ENCODE measurements at places on chromosomes 16 and 17.

DNA sequence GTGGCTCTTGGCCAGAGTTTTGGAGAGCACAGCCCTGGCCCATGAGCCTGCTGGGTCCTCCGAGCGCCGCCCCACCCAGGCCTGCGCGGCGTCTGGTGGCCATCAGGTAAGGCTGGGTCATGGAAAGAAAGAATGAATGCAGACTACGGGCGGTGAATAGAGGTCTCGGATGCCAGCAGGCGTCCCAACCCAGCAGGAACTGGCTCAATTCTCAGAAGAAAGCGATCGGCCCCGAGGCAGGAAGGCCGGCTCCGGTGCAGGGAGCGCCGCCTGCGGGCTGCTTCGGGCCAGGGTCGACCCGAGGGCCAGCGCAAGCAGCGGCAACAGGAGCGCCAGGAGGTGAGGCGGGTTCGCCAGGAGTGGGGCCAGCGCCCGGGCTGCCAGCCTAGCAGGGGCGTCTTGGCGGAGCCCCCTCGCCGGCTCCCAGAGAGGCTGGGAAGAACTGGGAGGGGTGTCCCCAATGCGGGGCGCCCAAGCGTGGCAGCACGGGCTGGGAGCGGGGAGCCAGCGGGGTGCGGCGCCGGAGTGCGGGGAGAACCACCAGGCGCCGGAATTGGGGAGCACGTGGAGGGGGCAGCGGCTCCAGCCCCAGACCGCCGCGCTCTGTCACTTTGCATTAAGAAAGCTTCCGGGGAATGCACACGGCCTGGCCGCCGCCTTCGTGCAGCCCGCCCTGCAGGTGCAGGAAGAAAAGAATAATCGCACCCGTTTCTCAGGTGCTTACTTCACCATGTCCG lies 7.1 kb upstream of the TMC5 start:
- DNase-seq = peak; percentile 26

DNA sequence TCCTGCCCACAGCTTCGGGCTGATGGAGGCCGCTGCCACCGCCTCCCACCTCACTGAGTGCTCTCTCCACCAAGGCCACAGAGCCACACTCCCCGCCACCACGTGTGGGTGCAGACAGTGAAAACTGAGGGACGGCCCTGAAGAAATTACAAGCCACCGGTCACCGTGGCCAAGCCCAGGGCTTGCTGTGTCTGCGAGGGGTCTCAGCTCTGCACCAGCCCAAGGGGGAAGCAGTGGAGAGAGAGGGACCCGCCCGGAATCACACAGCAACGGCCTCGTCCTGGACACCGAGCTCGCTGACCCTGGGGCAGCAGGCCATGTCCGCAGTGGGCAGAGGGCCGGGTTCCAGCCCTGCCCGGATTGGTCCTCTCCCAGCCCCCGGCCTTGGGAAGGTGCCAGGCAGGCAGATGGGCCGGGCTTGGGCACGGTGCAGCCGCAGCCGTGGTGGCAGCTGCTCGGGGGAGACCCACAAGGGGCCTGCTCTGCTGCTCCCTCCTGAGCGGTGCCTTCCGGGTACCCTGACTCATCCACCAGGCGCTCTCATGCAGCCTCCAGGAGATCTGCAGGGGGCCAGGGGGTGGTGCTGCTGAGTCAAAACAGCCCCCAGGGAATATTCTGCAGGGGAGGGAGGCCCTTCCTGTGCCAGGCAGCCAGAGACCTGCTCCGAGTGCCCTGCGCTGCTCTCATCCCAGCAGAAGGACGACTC lies 52.0 kb downstream of the CBFA2T3 start:
- no peak for DNase-seq

DNA sequence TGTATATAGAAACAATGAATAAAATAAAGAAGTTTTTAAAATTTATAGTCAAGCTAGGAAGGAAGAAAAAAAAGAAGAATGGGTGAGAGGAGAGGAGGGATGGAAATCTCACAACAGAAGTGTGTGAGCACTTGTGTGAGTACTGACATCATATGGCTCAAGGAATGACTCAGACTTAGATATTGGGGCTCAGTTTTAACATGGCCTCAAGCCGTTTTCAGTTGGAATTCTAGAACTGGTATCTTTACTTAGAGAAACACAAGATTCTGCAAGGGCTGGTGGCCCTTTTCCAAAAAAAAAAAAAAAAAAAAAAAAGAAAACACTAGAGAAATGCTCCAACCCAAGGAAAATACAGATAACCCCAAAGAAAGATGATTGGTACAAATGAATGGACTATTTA lies 55.1 kb downstream of the STXBP4 start:
- no peak for DNase-seq

DNA sequence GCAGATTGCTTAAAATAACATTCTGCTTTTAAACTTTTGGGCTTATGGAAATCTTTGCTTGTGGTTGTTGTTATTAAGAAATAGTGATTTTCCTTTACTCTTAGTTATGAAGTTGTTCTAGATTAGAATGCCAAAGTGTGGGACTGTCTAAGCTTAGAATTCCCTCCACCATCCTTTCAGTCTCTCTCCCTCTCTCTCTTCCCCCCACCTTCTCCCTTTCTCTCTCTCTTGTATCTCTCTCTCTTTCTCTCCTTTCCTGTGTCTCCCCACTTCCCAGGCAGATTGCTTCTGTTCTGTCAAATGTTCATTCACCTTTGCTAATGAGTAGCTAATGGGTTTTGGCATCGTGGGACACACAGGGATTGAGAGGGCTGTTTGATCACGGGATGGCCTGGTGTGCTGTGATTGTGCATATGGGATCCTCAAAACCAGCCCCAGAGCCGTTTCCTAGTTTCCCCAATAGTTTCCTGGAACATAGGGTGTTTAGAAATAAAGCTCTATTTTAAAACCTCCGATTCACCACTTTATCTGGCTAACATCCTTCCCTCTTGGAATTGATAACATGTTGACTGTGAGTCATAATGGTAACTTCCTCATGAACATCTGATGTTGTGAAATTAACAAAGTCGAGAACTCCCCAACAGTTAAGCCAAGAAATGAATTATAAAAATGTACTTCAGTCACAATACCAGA lies 502.6 kb downstream of the TMEM114 start:
- DNase-seq = no peak

DNA sequence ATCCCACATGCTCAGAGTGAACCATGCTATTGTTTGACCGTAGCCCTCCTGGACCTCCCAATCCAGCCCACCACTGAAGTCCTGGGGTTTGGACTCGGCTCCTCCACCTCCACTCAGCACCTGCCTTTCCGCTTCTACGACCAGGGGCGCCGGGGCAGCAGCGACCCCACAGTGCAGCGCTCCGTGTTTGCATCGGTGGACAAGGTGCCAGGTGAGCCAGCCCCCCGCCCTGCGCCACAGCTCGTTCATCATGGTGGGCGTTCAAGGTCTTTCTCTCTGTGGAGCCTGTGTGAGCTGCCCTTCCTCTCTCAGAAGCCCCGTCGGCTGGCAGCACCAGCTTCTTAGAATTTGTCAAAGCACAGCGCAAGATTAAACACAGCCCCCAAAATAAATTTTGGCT lies 130.1 kb downstream of the SOCS1 start:
- no peak for DNase-seq

- DNase-seq = no peak
These were observed 662 bp downstream of the PGS1 start for GRCh38 chr17:78379131-78379491.

DNA sequence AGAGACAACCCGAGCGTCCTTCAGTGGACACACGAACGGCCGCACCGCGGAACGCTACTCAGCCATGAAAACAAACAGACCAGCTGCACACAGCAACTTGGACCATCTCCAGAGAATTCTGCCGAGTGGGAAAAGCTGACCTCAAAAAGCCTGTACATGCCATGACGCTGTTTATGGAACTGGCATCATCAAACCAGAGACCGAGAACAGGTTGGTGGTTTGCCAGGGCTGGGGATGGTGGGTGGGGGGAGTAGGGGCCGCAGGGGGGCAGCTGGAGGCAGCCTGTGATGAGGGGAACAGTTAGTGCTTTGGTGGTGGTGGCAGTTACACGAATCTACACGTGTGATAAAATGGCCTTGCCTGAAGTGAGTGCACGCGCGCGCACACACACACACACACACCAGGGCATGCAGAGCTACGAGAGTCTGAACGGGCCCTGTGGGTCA lies 169.8 kb downstream of the LAT start:
- DNase-seq = no peak

DNA sequence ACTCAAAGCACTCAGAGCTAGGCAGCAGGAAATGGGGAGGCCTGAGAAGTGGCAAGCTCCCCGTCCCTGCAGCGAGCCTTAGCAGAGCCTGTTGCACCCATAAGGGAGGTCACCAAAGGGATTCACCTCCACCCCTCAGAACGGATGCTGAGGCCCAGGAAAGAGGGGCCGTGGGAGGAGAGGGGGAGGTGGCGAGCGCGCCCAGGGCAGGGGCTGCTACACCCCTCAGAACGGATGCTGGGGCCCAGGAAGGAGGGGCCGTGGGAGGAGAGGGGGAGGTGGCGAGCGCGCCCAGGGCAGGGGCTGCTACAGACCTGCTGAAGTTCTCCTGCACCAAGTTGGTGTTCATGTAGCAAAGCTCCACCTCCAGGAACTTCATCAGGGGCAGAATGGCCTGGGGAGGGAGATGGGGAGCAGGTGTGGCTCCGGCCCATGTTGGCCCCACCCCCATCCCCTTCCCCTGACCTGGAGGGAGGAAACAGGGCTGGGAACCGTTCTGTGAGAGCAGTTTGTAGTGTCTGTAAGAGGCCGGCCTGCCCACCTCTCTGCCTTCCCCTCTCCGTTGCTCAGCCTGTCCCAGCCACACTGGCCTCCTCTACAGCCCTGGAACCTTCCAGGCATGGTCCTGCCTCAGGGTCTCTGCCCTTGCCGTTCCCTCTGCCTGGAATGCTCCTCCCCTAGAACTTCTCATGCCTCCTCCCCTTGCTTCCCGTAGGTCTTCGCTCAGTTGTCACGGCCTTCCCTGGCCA lies 11.4 kb downstream of the UNC13D start:
- DNase-seq = peak; percentile 69

DNA sequence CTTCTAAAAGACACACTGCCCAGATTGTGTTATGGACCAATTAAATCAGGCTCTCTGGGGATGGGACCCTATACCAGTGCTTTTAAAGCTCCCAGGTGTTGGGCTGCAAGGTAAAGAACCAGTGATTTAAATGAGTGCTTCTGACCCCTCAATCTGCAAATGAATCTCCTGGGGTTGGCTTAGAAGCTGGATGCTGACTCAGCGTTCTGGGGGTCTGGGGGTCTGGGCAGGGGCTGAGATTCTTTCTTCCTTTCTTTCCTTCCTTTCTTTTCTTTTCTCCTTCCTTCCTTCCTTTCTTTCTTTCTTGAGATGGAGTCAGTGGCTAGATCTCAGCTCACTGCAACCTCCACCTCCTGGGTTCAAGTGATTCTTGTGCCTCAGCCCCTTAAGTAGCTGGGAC lies 2.0 kb upstream of the TVP23A start:
- DNase-seq = no peak

GRCh38 chr17:7177191-7177953 lies 1.8 kb downstream of the ASGR1 start:
- peak; percentile 72 for DNase-seq

GRCh38 chr16:90009172-90009899 lies 9.9 kb downstream of the DBNDD1 start:
- DNase-seq = no peak

GRCh38 chr16:63983401-63983800 lies 1138.5 kb downstream of the CDH11 start:
- DNase-seq = no peak

- peak; percentile 86 for DNase-seq
These were observed 41.5 kb downstream of the CD300LF start for GRCh38 chr17:74671031-74671771.

- DNase-seq = no peak
These were observed 273.2 kb downstream of the RBFOX1 start for GRCh38 chr16:7605812-7606211.

DNA sequence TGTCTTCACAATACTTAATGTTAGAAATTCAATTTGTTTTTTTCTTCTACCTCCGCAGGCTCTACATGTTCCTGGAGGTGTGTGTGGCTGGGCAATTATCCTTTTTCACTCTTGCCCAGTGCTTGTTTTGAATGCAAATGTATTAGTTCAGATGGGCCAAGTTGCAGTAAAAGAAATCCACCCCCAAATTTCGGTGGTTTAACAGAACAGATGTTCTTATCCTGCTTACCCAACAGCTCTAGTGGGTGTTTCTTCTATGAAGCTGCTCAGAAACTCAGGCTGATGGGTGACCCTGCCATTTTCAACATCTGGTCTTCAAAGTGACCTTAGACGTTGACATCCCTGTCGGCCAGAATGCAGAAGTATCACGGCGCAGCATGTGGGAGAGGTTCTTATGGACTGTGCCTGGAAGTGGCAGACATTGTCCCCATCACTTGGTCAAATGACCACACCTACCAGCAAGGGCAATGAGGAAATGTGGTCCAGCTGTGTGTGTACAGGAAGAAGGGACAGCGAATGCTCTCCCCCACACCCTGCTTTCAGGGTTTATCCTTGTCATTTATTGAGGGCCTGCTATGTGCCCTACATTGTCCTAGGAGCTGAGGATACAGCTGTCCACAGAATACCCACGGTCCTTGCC lies 157.3 kb downstream of the CDH13 start:
- no peak for DNase-seq

- DNase-seq = no peak
These were observed 5.1 kb downstream of the TMEM235 start for GRCh38 chr17:78236362-78237127.

GRCh38 chr16:2779978-2780898 lies 3.2 kb upstream of the ELOB start:
- DNase-seq = no peak

- DNase-seq = no peak
These were observed 2.5 kb upstream of the CLTC start for GRCh38 chr17:59617156-59617732.

DNA sequence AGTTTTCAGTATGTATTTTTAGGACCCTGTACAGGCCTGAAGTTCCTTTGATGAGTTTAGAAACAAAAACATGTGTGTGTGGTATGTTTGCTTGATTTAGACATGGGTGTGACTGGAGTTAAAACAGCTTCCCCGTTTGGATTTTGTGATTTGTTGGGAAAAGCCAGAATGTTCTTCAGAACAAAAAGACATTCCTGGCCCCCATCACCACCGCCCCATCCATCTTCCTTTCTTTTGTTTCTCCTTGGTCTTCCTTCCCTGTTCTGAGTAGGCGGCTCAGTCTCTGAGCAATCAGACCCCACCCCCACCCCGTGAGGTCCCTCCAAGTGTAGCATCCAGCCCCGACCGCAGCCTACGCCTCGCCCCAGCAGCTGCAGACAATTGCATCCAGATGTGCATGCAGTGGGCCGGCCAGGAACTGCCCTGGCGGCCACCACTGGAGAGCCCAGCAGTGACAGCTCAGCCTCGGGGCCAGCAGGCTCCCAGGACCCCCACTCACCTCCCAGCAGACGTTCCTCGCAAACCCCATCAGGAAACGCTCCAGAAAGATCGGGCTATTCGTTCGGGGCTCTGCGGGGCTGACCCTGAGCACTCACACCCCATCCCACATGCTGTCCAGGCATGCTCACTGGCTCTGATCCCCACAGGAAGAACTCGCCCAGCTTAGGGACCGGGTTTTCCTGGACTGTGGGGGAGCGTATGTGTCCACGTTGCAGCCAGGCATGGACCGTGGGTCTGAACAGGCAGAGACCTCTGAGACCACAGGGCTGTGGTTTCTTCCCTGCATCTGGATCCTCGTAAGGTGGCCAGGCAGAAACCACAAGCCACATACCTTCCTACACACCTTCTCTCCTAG lies 99.8 kb upstream of the CDH5 start:
- no peak for DNase-seq
